ENCODE measurements at places on chromosomes 1 and 21.

DNA sequence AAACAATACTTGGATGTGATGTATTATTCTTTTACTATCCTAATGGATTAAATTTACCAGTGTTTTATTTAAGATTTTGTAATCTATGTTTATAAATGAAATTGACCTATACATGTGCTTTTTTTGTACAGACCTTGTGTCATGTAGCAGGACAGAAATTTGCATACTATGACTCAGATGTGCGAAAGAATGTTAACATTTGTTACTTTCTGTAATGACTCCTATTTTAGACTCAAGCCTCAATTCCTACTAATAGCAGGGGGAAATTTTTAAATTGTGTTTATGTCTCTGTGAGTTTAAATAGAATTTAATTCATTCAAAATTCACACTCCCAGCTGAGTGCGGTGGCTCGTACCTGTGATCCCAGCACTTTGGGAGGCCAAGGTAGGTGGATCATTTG, 21.8 kb upstream of the RIMKLA start:
- no peak for DNase-seq

- DNase-seq, result no peak
Measured at GRCh38 chr1:8020032-8020431, 6.1 kb downstream of the ERRFI1 start.

- no peak for DNase-seq
Measured at GRCh38 chr1:193417945-193418744, 231.7 kb upstream of the B3GALT2 start.

GRCh38 chr1:225437710-225438437, 10.0 kb upstream of the LBR start:
- DNase-seq, result no peak

DNA sequence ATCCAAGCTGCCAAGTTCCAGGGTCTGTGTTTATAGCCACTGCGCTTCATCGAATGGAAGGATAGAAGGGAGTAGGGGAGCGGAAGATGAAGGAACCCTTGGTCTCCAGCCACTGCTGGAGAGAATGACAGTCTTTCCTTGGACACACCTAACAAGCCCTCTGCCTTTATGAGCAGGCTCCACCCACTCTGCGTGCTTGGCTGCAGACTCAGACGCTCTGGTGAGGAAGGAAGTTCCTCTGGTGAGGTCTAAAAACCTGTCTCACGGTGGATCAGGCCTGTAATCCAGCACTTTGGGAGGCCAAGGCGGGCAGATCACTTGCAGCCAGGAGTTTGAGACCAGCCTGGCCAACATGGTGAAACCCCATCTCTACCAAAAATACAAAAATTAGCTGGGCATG, 55.4 kb downstream of the MATN1 start:
- DNase-seq, result no peak

GRCh38 chr1:55235722-55236121, 20.6 kb upstream of the USP24 start:
- DNase-seq, result no peak

- DNase-seq, result no peak
Measured at GRCh38 chr1:186429017-186429416, 31.9 kb downstream of the PDC start.

- peak; percentile 35 for DNase-seq
Measured at GRCh38 chr1:244801246-244801645, 34.2 kb upstream of the COX20 start.
